ENCODE measurements at places on chromosomes 16 and 17. TPM values are rescaled to one million over a fixed set of nuclear protein-coding genes. Genes with fewer than 3 reads are reported as not detected.
A peak's percentile ranks its signal among the peaks of the same experiment; 100 is the strongest.

GRCh38 chr17:74020522-74020921 lies 183.0 kb upstream of the RPL38 start:
- H3K27me3 ChIP-seq = no peaks in the 10 kb centered on the region
- DNase-seq = no peak
- no peaks in the 10 kb centered on the region for H3K36me3 ChIP-seq

- DNase-seq = peak; percentile 21
- H3K4me1 ChIP-seq = no peaks in the 10 kb centered on the region
- no peak within 1 kb of the TSS for H3K4me3 ChIP-seq
- no peaks in the 10 kb centered on the region for H3K36me3 ChIP-seq
- no peak within 1 kb of the TSS for H3K27ac ChIP-seq
- H3K27me3 ChIP-seq = no peaks in the 10 kb centered on the region
These were observed at the start of gene CCL5 for GRCh38 chr17:35879773-35880654. CCL5 (minus strand) TSS chr17:35880360.

- H3K4me1 ChIP-seq = no peaks in the 10 kb centered on the region
- H3K36me3 ChIP-seq = no peaks in the 10 kb centered on the region
- no peaks in the 10 kb centered on the region for H3K27me3 ChIP-seq
- DNase-seq = no peak
These were observed 39.0 kb downstream of the LYRM9 start for GRCh38 chr17:27854163-27854562.

DNA sequence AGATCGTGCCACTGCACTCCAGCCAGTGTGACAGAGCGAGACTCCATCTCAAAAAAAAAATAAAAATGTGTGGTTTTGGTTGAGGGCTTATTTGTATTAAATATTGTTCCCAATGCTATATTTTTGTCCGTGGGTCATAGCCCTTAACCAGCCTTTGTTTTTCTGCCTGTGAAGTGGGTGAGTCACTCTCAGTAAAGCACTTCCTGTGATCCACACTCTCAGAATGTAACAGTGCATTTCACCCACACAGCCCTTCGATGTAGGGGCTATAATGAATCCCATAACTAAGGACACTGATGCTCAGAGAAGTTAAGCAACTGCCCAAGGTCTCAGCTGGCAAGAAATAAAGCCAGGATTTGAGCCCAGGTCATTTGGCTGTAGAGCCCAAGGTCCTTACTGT lies 34.7 kb upstream of the POLR3E start:
- no peak overlapping the region for H3K4me3 ChIP-seq
- no peaks in the 10 kb centered on the region for H3K27me3 ChIP-seq
- DNase-seq = no peak
- no peak overlapping the region for H3K27ac ChIP-seq
- H3K4me1 ChIP-seq = no peaks in the 10 kb centered on the region

ZNF423 gene
- 8.8 TPM for total RNA-seq

Data from thyroid gland (tissue), 4 donors.